ENCODE measurements at places on chromosomes 7 and 10. TPM values are rescaled to one million over a fixed set of nuclear protein-coding genes. Genes with fewer than 3 reads are reported as not detected.

DNA sequence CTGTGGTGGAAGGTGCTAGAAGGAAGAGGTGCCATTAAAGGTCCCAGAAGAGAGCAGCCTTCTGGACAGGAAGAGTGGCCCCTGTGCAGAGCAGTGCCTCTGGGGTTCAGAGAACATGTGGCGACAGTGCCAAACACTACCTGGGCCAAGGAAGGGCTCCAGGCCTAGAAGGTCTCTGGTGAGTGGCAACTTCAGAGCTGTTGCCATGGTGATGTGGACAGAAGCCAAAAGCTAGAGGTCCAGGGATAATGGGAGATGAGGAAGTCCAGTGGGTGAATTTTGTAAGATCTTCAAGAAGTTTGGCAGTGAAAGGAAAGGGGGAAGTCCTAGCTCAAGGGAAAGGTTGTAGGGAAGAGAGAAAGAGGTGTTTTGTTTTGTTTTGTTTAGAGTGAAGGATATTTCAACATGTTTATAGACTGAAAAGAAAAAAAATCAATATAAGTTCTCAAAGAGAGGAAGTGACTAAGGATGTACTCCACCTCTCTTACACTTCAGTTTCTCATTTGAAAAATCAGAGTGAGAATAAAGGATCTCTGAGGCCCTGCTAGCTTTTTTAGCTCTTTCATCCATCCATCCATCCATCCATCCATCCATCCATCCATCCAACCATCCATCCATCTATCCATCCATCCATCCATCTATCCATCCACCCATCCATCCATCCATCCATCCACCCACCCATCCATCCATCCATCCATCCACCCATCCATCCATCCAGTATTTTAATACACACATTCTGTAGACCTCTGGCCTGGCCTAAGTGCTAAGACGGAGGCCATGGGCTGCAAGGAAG, 77.1 kb upstream of the DUSP5 start:
- DNase-seq: peak; percentile 53

PDE1C gene
- total RNA-seq: 0.06 TPM

DNA sequence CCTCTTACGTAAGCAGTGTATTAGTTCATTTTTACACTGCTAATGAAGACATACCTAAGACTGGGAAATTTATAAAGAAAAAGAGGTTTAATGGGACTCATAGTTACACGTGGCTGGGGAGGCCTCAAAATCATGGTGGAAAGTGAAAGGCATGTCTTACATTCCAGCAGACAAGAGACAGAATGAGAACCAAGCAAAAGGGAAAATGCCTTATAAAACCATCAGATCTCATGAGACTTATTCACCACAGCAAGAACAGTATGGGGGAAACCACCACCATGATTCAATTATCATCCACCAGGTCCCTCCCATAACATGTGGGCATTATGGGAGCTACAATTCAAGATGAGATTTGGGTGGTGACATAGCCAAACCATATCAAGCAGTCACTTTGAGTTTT, 126.3 kb upstream of the CXCL12 start:
- DNase-seq: no peak

DNA sequence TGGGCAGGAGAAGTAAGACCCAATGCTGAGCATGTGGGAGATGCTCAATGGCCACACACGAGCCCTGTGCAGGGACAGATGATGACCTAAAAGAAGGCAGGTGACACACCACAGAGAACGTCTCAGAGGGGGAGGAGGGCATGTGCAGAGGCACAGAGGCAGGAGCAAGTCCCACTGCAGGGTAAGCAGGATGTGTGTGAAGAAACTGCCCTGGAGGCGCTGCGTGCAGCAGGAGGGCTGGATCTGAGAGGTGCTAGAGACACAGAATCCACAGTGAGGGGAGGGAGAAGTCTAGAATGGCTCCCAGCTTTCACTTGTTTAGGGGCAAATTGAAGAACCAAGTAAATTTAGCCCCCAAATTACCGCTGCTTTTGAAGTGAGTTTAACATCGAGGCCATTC, 14.9 kb downstream of the DYDC2 start:
- DNase-seq: no peak

DNA sequence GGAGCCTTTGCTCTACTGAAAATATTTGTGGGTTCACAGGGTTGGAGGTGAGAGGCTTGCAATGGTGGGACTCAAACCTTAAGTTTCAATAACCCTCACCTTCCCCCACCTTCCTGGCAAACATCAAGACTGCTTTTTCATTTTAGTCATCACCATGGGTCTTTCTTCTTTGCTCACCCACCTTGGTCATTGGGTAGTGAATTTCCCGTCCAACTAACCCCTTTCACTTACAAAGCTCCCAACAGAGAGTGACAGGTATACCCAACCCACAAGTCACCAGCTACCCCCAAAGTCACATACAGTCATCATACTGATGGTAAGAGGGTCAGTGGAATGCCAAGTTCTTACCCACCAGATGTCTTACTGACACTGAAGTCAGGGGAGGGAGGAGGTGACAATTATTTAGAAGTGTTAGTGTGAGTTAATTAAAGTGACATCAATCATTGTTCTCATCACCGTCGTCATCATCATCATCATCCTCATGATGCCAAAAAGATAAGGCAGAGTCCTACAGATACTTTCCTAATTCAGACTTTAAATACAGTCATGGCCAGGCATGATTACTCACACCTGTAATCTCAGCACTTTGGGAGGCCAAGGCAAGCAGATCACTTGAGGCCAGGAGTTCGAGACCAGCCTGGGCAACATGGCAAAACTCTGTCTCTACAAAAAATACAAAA, 49.0 kb downstream of the PIK3AP1 start:
- no peak for DNase-seq

VGF gene
- total RNA-seq: 0.45 TPM

CRHR2 gene
- total RNA-seq: not detected

DNA sequence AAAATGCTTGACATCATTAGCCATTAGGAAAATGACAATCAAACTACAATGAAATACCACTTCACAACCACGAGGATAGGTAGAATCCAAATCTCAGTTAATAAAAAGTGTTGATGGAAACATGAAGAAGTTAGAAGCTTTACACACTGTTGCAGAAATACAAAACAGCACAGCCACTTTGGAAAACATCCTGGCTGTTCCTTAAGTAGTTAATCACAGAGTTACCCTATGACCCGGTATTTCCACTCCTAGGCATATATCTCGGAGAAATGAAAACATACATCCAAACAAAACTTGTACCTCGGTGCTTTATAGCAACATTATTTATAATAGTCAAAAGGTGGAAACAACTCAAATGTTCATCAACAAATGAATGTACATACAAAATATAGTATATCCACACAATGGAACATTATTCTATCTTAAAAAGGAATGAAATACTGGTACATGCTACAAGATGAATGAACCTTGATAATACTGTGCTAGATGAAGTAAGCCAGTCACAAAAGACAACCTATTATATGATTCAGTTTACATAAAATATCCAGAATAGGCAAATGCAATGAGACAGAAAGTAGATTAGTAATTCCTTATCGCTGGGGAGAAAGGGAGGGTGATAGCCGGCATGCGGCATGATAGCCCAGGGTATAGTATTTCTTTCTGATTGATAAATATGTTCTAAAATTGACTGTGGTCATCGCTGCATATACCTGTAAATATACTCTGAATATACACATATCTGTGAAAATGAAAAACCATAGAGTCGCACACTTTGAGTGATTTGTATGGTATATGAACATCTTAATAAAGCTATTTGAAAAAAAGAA, 1.9 kb downstream of the VWDE start:
- DNase-seq: no peak

AKR1D1 gene
- total RNA-seq: not detected

SFRP4 gene
- 0.32 TPM for total RNA-seq

DNA sequence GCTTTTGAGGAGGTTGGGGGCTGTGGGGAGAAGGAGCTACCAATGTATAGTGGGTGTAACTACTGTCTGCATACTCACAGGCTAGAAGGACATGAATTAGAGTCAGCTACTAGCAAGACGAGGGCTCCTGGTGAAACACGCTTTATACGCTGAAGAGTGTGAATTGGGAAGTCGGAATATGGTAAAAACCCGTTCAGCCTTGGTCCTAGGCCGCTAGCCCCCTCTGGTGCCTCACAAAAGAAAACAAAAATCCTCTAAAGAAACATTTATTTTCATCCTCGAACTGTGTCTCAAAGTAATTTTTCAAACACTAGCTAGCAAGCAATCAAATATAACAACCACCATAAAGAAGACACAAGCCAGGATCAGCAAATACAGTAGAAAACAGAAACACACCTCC, 338.1 kb upstream of the SEMA3C start:
- peak; percentile 41 for DNase-seq

ZYX gene
- 137 TPM for total RNA-seq

NUTM2E gene
- total RNA-seq: not detected

DNA sequence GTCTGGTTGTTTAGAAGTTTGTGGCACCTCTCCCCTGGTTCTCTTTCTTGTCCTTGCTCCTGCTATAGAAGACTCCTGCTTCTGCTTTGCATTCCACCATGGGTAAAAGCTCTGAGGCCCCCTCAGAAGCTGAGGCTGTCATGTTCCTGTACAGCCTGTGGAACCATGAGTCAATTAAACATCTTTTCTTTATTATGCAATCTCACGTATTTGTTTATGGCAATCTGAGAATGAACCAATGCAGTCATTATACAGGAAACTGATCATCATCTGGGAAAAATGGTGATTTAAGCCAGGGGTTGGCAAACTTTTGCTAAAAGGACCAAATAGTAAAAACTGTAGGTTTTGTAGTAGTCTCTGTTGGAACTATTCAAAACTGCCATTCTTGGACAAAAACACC, 175.4 kb downstream of the CSTF2T start:
- DNase-seq: no peak

DNA sequence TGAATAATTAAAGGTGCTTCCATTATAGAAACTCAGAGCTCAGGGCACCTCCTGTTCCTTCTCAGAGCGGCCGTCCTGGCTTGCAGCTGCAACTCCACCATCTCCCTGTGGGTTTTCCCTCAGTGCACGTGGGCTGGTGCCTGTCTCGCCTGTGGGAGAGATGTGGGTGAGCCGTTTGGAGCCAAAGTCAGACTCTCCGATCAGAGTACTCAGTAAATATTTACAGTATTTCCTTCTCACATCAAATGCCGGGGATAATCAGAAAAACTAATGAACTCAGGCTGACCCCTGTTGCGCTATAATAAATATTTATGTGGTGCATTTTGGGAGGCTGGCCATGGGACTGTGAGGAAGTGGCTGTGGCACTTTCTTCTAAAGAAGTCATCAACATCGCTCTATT, 155.8 kb upstream of the HABP2 start:
- no peak for DNase-seq
